ENCODE measurements at places on chromosomes 3 and 15.

DNA sequence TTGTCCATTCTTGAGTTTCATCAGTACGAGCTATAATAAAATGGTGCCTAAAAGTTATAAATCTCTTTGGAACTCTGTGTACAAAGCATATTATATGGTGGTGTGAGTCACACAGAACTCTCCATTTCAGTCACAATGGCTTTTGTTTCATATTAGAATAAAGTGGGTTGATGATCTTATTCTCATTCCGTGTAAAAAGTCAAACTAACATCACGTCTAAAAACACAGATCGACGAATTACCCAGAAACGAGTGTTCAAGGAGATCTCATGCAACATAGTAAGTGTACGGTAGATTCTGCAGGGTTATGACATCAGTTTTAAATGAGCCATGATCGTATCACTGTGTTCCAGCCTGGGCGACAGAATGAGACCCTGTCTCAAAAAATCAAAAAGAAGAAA is 122.4 kb downstream of the FOXP1 start:
- DNase-seq, result no peak

DNA sequence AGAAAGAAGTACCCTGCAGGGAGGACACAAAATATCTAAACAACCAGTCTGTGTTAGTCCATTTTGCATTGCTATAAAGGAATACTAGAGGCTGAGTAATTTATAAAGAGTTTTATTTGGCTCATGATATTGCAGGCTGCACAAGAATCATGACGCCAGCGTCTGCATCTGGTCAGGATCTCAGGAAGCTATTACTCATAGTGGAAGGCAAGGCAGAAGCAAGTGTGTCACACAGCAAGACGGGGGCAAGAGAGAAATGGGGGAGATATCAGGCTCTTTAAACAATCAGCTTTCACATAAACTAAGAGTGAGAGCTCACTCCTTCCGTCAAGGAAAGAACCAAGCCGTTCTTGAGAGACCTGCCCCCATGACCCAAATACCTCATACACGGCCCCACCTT is 614.8 kb downstream of the ZIC1 start:
- no peak for DNase-seq

- no peak for DNase-seq
Observed at GRCh38 chr3:46571684-46572083, 5.6 kb upstream of the LRRC2 start.

DNA sequence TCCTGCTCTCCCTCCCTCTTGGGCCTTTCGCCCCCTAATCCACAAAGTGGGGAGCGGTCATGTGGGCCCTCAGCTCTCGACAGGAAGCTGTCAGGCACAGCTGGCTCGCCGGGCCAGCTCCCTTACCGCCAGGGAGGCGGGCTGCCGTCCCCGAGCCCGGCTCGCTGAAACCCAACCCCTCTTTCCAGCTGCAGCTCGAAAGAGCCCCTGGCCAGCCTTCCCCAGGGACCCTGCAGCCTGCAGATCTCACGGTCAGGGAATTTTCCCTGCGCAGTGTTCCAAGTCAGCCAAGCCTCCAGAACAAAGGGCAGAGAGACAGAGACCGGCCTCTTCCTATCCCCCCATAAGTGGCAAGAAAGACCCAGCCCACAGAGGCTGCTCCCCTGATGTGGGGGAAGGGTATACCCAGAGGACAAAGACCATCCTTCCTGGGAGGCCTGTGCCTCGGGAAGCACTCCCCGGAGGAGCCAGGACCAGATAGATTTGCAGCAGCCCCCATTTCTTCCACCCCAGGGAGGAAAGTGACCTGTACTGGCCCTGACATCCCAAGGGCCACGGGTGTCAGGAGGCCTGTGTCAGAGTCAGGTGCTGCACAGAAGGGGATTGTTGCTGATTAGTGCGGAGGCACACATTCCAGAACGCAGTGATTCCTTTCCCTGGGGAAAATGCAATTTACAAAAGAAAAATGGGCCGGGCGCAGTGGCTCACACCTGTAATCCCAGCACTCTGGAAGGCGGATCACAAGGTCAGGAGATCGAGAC is 32.6 kb downstream of the MAGEF1 start:
- peak; percentile 30 for DNase-seq

DNA sequence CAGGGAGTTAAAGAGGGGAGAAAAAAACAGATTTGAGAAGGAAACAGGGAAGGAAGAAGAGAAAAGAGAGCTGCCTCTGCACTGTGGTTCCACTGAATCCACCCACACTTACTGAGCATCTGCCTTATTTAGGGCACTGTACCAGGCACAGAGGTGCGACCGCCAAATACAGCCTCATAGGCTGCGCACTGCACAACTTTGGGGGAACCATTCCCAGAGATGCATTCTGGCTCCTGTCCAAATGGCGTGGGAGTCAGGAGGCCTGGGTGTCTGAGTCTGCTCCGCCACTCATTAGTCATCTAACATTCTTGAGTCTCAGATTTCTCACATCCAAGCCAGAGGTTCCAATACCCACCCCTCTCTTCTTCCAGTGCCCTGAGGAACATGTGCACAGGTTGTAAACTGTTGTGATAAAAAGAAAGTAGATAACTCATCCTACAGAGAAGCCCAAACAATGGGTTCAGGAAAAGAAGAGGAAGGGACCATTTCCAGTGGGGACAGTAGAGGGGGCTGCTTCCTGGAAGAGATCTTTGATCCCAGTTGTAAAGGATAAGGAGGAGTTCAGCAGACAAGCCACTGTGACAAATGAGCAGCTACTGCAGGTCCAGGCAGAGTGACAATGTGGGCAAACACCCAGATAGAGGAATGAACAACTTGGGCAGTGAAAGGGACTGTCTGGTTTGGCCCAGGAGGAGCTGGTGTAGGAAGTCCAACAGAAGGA is 254.6 kb downstream of the UACA start:
- no peak for DNase-seq

DNA sequence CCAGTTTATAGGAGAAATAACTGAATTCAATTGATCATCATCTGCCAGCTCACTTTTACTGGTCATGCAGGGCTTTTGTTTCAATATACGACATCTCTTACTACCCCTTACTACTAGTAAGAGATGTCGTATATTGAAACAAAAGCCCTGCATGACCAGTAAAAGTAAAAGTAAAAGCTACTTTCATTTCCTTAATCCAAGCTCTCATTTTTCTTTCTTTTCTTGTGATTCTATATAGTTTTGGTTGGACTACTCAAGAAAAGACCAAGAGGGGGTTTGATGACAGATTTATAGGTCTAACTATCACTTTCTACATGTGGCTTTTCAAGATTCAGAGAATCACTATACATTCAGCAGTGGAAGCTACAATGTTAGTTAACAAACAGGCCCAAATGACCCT is 1237.3 kb downstream of the ROBO2 start:
- no peak for DNase-seq

- DNase-seq, result no peak
Observed at GRCh38 chr3:197958346-197958745, 1.7 kb upstream of the LMLN start.

- no peak for DNase-seq
Observed at GRCh38 chr15:74036271-74037170, 42.0 kb downstream of the PML start.

- DNase-seq, result no peak
Observed at GRCh38 chr15:61818801-61819200, 241.4 kb downstream of the VPS13C start.

GRCh38 chr3:195165790-195166189 is 105.2 kb downstream of the XXYLT1 start:
- DNase-seq, result no peak

GRCh38 chr3:71142441-71143161 is 440.9 kb downstream of the FOXP1 start:
- DNase-seq, result no peak

- DNase-seq, result no peak
Observed at GRCh38 chr15:70127288-70127746, 29.6 kb upstream of the TLE3 start.

GRCh38 chr3:24526640-24527212 is 32.1 kb upstream of the THRB start:
- no peak for DNase-seq

GRCh38 chr3:152126260-152126659 is 142.5 kb upstream of the MBNL1 start:
- no peak for DNase-seq

DNA sequence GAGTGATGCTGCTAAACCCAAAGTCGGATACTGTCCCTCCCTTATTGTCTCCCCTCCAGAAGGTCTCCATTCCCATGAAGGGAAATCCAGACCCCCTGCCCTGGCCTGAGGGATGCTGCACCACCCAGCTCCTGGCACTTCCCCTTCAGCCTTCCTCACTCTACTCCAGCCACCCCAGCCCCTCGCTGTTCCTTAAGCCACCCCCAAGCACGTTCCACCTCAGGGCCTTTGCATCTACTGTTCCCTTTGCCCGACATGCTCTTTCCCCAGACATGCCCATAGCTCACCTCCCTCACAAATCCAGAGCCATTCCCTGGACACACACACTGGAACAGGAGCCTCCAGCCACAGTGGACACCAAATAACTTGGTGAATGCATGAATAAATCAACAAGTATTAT is 8.1 kb downstream of the WNT7A start:
- no peak for DNase-seq

DNA sequence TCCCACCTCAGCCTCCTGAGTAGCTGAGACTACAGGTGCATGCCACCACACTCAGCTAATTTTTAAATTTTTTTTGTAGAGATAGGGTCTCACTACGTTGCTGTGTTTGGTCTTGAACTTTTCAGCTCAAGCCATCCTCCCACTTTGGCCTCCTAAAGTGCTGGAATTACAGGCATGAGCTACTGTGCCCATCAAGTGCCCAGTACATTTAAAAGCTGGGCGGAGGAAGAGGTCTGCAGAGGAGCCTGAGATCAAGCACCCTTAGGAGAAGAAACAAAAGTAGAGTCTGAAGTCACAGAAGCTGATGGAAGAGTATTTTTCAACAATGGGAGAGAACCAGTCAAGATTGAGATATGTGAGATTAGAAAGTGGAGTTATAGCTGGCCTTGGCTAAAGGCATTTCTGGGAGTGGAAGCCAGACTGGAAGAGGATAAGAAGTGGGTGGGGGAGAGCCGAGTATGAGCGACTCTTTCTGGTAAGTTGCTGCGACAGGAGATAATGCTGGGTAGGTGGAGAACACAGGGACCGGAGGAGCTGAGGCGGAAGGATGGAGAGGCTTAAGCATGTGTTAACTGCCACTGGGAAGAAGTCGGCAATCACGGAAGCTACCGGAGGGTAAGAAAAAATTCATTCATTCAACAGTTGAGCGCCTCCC is 782 bp upstream of the IREB2 start:
- DNase-seq, result no peak

DNA sequence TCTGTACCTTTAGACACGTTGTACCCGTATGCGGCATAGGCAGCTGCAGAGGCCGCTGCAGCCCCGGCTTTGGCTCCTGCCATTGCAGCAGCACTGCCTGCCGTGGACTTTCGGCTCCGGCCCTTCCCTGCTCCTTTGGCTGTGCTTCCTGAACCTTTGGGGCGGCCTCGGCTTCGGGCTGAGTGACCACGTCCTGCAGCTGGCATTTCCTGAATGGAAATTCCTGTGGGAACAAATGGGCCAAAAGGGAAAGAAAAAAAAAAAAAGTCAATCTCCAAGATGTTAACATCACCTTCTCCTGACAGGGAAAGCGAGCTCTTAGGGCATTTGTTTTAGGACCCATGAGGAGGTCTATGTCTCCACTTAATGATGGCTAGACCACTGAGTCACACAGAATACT is 29.6 kb downstream of the CHAC1 start:
- no peak for DNase-seq

DNA sequence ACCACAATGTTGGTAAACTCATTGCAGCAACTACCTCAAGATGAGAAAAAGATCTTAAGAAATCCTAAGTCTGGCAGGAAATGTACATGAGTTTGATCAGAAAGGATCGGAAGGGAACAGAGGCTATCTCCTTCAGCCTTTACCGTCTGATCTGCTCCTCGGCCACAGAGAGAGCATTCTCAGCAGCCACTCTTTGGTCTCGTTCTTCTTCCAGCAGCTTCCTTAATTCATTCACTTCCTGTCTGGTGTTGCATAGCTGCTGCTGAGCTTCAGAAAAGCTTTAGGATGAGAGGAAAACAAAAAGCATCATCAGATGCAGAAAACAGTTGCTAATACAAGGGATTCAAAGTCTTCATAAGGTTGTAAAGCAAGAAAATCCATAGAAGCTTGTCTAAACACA is 6.6 kb upstream of the HCLS1 start:
- DNase-seq, result no peak

GRCh38 chr3:54515441-54516213 is 393.3 kb downstream of the CACNA2D3 start:
- no peak for DNase-seq

GRCh38 chr3:9727041-9727595 is 4.4 kb upstream of the BRPF1 start:
- DNase-seq, result no peak

- no peak for DNase-seq
Observed at GRCh38 chr3:144487011-144487410, 515.4 kb downstream of the DIPK2A start.

DNA sequence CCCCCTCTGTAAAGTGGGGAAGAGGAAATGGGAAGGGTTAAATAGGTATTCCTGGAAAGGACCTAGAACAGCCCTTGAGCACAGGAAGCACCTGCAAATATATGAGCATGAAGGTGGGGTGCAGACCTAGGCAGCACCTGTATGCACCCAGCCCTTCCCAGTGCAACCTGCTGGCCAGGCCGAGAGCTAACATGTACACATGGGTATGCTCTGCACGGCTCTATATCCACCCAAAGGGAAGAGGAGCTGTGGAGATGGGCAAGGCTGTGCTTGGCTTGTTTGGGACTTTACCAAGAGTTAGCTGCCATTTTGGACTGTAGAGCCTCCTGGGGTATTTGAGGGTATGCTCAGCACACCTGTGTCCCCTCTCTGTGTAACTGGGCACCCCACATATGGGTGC is 171.2 kb downstream of the KLF13 start:
- DNase-seq, result no peak

GRCh38 chr3:120587332-120587975 is 8.7 kb upstream of the NDUFB4 start:
- no peak for DNase-seq

Measured in NCI-H2171 (cell line).